NCI-H1092 treated with DMSO at 0.1 percent for 48 hours (cell line): ENCODE measurements at places on chromosomes 2 and 18.
A peak's percentile ranks its signal among the peaks of the same experiment; 100 is the strongest.

DNA sequence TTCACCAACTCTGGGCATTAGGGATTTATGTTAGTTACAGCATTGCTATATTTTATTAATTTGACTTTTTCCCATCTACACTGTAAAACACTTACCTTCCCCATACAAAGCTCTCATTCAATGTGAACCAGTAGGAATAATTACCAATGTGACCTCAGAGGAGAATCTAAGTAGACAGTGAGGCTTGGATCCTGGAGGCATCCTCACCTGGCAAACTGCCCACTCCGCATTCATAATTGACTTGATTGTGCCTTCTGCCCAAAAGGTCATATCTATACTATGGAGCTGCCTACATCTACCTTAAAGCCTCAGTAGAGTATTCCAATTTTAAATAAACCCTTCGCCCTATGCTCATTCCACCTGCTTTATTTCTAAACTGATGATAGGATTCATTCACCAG is 45.4 kb upstream of the SCN1A start:
- DNase-seq: no peak

- no peak for DNase-seq
Observed at GRCh38 chr2:5664278-5664681, 27.9 kb upstream of the SOX11 start.

GRCh38 chr2:88248280-88248828 is 78.2 kb downstream of the THNSL2 start:
- DNase-seq: no peak

- DNase-seq: no peak
Observed at GRCh38 chr2:209529579-209529978, 105.7 kb downstream of the MAP2 start.

DNA sequence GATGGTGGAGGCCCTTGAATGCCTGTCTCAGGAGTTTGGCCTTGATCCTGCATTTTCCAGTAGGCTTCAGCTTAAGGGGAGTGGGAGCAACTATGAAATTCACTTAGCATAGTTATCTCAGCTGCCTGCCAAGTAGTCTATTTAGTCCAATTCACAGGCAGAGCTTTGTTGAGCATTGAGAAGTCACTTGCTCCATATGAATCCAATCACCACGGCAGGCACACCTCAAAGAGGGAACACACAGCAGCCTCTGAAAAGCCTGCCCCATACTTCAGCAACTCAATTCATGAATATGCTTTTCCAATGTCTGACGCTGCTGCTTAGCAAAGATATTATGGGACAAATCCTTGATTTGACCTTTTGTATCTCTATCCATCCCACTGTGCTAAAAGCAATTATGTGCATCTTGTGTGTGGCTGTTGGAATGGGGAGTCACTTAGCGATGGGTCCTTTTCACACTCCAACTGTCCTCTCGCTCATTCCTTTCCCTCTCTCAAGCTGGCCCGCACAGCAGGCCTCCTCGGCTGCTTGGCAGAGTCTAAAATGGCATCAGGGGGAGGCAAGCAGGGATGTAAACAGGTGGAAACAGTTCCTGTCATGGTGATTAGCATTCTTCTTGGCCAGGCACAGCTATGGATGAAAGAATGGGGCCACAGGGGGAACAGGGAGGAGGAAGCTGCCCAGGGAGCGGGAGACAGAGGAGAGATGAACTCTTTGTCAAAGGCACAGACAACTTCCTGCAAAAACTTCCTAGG is 56.0 kb upstream of the LRPPRC start:
- DNase-seq: no peak

GRCh38 chr2:36455011-36455410 is 99.4 kb downstream of the CRIM1 start:
- DNase-seq: no peak

- DNase-seq: no peak
Observed at GRCh38 chr18:39186008-39186407, 1620.4 kb upstream of the CELF4 start.

- no peak for DNase-seq
Observed at GRCh38 chr2:70947556-70948184, 12.0 kb downstream of the ATP6V1B1 start.

GRCh38 chr2:179952658-179953057 is 54.4 kb downstream of the CWC22 start:
- DNase-seq: no peak

- DNase-seq: no peak
Observed at GRCh38 chr18:4797002-4797685, 342.0 kb upstream of the DLGAP1 start.

- no peak for DNase-seq
Observed at GRCh38 chr2:102224824-102225739, 38.3 kb downstream of the IL1RL2 start.

DNA sequence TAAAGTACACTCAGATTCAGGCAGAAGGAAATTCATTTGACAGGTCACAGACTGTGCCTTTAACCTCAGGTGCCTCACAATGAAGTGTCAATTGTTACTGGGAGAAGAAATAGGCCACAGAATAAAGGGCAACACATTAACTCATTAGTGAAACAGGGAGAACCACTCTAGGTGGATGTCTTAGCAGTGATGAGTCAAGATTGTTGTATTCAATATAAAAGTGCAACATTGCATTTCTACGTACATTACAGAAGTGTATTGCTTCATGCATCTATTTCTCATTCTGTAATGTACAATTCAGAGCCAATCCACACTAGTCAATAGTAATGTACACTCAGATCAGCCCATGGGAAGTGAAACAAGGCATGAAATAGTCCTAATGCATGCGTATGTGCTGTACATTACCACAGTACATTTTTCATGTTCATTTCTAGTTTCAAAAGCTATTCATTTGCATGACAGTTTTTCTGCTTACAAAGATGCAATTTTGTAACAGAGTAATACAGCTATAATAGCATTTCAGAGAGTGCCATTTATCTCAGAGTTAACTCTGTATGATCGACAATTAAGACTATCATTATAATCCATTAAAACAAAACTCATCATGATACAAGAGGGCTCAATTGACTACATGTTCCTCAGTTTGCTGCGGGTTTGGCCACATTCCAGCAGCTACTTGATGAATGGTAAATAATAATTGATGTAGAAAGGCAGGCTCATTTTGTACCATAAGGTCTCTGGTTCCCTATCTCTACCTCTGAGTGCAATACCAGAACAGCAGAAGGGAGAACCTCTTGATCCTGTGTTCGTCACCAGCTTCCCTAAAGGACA is 12.2 kb upstream of the ARL5A start:
- no peak for DNase-seq

DNA sequence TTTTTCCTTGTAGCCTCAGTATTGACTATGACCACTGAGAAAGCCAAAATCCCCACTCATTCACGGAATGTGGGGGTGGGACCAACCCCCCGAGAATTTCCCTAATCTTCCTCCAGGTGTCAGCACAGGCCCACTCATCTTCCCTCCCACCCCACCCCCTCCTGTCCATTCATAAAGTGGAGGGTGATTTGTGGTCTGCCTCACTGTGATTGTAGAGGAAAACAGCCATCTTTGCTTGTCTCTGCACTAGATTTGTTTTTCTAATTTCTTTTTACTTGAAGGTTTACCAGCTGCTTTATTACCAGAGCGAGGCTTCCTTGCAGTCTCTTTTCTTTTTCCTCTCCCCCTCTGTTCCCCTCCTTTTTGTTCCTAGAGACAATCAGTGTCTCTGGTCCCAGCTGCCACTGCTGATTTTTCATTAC is 171.8 kb downstream of the ICOS start:
- peak; percentile 48 for DNase-seq
